ENCODE measurements at places on chromosomes 16 and 17. TPM values are rescaled to one million over a fixed set of nuclear protein-coding genes. Genes with fewer than 3 reads are reported as not detected.

The TIMP2 gene
- 181 TPM for total RNA-seq

The MT1A gene
- 0.44 TPM for total RNA-seq

The PLK1 gene
- 12.2 TPM for total RNA-seq

The MBTPS1 gene
- total RNA-seq: 121 TPM

The NOD2 gene
- 0.06 TPM for total RNA-seq

The CDH11 gene
- total RNA-seq: 405 TPM

The DBF4B gene
- 4.4 TPM for total RNA-seq

The PRAC2 gene
- not detected for total RNA-seq

The CHRNB1 gene
- total RNA-seq: 6.6 TPM

The CHD9NB gene
- total RNA-seq: 0.66 TPM

The FOXJ1 gene
- total RNA-seq: not detected

The KLHDC4 gene
- total RNA-seq: 23.1 TPM

The NATD1 gene
- total RNA-seq: 1.6 TPM

The CLEC18A gene
- total RNA-seq: 0.93 TPM

The NPTX1 gene
- 163 TPM for total RNA-seq

The HS3ST6 gene
- not detected for total RNA-seq

The HBA2 gene
- not detected for total RNA-seq

The ZG16 gene
- total RNA-seq: not detected

The ABCA6 gene
- 127 TPM for total RNA-seq
